CD4-positive, alpha-beta T cell treated with Interleukin-4 for 1 hour (primary cell): ENCODE measurements at places on chromosomes 6 and 20.

DNA sequence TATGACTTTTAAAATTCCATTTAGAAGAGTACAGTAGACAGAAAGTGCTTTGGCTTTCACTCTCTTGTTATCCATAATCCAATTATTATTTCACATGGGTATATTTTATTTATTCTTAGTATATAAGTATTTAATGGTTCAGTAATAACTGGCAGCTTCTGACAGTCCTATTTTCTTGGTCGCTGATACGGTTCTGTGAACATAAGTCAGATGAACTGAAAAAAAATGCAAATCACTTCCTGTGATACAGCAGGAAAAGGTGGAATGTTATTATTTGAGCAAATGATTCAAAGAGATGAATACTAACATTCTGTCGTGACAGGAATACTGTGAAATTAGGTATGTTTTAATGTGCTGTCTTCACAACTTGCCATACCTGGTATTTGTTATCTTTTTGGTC lies 132.3 kb downstream of the ARHGAP18 start:
- no peak for DNase-seq

DNA sequence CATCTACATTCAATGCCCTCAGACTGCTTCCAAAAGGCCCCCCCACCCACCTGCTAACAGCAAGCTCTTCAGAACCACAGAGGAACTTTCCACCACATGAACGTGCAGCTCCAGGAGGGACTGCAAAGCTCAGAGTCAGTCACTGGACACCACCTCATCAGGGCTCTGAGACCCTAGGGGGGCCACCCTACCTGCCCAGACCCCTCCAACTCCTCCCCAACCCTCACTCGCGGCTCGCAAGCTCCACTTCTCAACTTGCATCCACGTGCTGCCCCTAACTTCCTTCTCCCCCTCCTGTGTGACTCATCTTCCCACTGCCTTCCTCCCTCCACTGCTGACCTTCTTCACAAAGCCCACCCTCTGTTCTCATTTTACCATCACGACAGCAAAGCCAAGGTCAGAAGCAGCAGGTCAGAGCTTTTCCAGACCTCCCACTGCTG lies 6.5 kb downstream of the MBOAT1 start:
- peak; percentile 32 for DNase-seq

DNA sequence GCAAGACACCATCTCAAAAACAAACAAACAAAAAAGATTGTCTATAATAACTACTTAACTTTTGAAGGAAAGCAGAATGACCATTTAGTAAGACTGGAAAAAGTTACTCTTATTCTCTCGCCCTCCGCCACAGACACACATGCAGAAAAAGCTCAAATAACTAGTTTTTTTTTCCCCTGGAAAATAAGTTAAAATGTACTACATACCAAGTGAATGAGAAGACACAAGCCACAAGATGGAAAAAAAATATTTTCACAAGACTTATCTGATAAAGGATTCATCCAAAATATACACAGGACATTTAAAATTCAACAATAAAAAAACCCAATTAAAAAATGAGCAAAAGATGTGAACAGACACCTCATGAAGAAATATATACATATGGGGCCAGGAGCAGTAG lies 31.9 kb downstream of the NUDT3 start:
- no peak for DNase-seq

GRCh38 chr20:1802385-1803060 lies 92.7 kb upstream of the SIRPA start:
- DNase-seq, result peak; percentile 69

GRCh38 chr20:4812641-4813075 lies 90.9 kb downstream of the PRND start:
- peak; percentile 44 for DNase-seq

- DNase-seq, result no peak
Measured at GRCh38 chr6:57108691-57109090, 18.7 kb downstream of the ZNF451 start.

- no peak for DNase-seq
Measured at GRCh38 chr20:13148961-13149360, 72.1 kb upstream of the ISM1 start.

- DNase-seq, result no peak
Measured at GRCh38 chr6:53431704-53432103, 83.0 kb upstream of the ELOVL5 start.

DNA sequence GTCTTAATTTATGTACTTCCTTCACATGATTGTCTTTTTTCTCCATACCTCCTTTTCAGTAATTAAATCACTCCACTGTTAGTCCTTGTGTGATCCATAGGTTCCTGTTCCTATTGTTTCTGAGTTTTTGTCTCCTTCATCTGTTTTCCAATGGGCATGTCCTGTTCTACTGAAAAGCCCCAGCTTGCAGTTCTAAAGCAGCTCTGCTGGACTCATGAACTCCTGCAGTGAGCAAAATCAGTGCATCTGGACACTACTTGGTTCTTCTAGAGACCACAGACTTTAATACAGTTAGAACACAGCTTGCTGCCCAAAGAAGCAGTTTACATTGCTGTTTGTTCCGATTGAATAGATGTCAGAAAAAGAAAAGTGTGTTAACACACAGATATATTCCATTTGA lies 593.3 kb upstream of the HS3ST5 start:
- no peak for DNase-seq

DNA sequence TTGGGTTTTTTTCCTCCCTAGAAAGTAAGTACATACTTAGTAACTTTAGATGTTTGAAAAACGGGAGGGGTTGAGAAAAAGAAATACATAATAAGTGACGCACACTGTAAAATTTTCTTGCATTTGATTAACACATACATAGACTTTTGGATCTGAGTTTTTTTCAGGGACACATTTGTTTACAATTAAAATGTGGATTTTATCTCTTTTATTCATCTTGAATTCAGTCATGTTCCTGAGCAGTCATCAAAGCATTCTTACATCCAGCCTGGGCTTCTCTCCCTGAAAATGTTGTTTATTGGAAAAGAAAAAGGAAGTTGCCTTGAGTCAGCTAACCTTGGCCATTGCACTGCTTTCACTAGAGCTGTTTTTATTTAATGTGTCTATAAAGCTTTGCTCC lies 8.7 kb upstream of the RPP40 start:
- DNase-seq, result no peak

DNA sequence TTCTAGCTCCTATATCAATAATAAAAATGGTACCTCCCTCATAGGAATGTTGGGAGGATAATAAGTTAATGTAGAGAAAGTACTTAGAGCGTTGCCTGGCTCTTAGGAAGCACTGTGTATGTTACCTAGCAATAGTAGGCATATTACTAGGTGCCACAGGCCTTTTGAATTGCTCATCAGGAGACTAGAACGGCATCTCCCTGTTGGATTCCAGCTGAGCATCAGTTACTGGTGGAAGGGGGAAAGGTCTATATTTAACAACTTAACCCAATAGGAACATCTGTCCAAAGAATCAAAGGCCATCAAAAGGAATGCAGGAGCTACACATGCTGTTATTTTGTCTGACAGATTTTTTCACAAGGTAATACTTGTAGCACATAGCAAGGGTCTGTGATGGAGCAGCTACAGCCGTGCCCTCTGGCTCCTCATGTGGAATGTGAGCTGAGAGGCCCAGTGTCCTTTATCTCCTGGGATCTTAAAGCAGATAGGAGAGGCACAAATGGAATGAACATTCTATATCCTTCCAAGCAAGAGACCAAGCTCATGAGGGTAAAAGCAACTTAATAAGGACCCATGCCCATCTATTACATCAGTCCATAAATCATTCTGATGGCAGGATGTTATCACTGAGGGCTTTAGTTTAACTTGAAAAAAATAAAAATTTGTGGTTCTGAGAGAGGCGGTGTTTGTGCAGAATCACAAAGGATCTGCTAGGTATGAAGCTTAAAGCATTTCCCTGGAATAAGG lies 184.9 kb upstream of the LAMP5 start:
- no peak for DNase-seq

- no peak for DNase-seq
Measured at GRCh38 chr6:132872923-132873322, 58.6 kb downstream of the RPS12 start.

GRCh38 chr20:52433326-52434040 lies 241.9 kb upstream of the ZFP64 start:
- DNase-seq, result no peak

DNA sequence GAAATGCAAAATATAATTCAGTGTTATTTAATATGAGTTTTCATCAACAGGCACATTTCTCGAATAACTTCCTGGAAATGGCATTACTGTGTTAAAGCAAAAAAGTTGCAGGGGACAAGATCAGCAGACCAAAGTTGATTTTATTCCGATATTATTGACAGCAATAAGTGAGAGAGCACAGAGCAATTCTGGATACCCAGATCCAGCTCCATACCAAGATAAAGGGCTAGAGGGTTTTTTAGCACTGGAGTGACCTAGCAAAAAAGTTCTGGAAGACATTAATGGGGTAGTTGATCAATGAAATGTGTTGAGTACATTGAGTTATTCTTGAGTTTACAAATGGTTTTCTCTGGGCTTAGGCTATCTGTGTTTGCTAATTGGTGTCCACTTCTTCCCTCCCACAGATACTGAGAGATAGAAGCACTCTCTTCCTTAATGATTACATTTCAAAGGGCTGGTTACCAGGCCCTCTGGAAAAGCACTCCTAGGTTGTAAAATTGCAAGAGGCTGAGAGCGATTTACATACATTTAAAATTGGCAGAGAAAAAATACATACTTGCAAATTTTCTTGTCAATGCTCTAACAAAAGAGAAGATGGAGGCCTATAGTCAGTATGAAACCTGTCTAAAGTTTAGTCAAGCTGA lies 47.0 kb upstream of the MANEA start:
- DNase-seq, result no peak

GRCh38 chr6:146544616-146545182 lies 1.1 kb downstream of the RAB32 start:
- DNase-seq, result no peak

DNA sequence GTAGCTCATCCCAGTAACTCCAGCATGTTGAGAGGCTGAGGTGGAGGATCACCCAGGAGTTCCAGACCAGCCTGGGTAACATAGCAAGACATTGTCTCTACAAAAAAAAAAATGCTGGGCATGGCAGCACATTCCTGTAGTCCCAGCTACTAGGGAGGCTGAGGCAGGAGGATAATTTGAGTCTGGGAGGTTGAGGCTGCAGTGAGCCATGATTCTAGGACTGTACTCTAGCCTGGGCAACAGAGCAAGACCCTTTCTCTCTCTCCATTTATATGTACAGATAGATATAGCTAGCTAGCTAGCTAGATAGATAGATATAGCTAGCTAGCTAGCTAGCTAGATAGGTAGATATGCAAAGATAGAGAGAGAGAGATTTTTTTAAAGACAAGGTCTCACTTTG lies 20.4 kb downstream of the ILRUN start:
- no peak for DNase-seq

DNA sequence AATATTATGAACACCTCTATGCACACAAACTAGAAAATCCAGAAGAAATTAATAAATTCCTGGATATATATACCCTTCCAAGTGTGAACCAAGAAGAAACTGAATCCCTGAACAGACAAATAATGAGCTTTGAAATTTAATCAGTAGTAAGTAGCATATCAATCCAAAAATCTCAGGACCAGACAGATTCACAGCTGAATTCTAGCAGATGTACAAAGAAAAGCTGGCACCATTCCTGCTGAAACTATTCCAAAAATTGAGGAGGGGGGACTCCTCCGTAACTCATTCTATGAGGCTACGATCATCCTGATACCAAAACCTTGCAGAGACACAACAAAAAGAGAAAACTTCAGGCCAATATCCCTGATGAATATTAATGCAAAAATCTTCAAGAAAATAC lies 67.0 kb upstream of the PDE7B start:
- no peak for DNase-seq

GRCh38 chr6:27889628-27890444 lies 22.4 kb downstream of the OR2B2 start:
- no peak for DNase-seq

- DNase-seq, result no peak
Measured at GRCh38 chr6:259901-260508, 32.3 kb upstream of the DUSP22 start.

- no peak for DNase-seq
Measured at GRCh38 chr20:5214826-5215225, 88.0 kb downstream of the CDS2 start.

DNA sequence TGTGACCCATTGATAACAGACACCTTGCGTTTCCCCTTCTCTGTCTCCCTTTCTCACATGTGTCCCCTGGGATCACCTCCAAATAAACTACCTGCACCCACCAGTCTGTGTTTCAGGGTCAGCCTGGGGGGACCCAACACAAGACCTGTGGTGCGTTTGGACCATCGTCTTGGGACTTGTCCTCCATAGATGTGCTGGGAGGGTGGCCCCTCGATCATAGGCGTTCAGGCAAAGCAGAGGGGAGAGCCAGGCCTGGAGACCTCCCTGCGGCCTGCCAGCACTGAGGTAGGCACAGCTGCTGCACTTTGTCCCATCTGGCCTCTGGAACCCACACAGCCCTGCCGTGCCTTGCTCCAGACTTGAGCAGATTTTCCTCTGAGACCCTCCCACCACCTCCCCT lies 18.1 kb downstream of the CST9 start:
- DNase-seq, result no peak

DNA sequence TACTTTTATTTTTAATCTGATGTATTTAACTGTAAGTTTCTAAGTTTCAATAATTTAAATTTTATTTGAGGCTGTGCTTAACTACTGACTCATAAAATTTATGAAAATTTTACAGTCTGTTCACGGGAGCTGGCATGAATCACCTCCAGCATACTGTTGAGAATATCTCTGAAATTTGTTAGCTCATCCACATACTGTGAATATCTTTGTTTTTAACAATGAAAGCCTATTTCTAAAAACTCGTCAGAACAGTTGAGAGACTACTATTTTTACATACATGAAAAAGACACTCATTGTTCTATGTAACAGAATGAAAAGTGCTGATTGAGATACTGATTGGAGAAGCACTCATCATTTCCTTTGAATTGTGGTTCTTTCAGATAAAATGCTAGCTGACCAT lies 749.3 kb downstream of the TENT5A start:
- no peak for DNase-seq

DNA sequence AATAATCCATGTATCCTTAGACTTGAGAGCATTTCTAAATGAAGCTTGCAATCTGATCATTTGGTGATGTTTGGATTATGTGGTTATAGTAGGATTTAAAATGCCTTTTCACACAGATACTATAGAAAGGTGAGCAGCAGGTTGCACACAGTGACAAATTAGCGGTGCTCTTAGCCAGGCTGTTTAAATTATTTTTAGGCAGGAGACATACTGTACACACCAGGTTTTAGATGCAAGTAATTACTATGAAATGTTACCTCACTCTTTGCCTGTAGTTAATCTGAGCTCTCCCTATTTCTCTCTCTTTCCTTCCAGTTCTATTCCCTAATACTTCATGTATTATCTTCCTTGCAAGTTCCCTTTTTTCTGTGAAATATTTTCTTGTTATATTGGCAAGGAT lies 191.7 kb downstream of the RIMS1 start:
- DNase-seq, result no peak

- DNase-seq, result no peak
Measured at GRCh38 chr20:39886650-39887190, 802.3 kb downstream of the MAFB start.

DNA sequence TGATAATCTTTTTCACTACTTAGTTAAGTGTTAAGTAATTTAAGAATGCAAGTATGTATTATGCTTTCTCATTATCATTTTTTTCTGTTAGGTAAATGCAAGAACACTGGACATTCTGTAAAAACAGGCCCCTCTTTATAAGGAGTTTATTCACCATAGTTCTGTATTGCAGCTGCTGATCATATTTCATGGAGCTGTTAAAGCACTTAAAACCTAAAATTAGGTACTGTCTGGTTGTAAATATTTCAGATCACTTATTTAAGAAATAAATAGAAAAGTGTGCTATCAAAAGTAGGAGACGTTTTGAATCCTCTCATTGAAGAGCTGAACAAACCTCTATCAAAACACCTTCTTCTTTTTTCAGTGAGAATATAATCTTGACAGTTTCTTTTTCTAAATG lies 3.9 kb downstream of the EYA4 start:
- no peak for DNase-seq
